ENCODE measurements at places on chromosomes 7 and 10.
A peak's percentile ranks its signal among the peaks of the same experiment; 100 is the strongest.

DNA sequence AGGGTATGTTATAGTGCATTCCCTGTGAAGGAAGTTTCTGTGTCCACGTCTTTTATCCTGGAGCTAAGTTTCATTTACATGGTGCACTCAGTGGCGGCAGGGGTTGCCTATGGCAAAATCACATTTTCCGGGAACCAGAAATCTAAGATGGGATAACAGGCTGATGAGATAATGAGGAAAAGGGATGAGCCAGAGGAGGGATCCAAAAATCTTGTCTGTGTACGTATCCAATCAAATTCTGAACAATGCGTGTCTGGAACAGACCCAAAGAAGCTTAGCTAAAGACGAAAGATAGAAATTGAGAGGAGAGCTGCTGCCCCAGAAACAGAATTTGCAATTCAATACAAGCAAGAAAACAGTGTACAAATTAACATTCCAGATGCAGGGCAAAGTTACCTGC is 16.1 kb downstream of the LANCL2 start:
- no peak for DNase-seq

DNA sequence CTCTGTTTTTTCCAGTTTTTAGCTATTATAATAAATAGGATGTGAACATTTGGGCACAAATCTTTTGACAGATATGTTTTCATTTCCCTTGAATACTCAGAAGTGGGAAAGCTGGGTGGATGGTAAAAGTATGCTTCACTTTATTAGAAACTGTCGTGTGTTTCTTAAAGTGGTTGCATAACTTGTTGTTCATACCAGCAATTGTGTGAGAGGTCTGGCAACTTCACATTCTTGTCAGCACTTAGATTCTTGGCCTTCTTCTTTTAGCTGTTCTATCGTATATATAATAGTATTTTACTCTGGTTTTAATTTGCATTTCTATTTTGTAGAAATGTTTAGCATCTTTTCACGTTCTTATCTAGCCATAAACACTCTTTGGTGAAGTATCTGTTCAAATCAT is 894.4 kb downstream of the KCNMA1 start:
- DNase-seq = no peak

DNA sequence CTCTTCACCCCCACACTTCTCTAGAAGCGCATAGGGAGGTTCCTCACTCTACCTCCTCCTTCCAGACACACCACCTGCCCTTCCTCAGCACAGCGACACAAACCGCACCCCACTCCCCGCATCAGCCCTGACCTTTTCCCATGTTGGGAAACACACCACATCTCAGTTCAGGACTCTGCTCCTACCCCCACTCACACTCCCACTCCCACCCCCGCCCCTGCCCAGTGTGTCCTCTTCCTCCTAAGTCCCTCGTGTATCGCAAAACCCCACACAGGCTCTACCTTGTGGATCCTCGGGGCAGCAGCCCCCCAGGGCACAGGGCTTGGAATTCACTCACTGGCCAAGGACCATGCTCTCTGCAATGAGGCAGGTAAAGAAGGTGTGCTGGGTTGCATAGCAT is 4.2 kb upstream of the AOC1 start:
- DNase-seq = no peak

- no peak for DNase-seq
These were observed 148.1 kb downstream of the SLC16A9 start for GRCh38 chr10:59561477-59562121.

DNA sequence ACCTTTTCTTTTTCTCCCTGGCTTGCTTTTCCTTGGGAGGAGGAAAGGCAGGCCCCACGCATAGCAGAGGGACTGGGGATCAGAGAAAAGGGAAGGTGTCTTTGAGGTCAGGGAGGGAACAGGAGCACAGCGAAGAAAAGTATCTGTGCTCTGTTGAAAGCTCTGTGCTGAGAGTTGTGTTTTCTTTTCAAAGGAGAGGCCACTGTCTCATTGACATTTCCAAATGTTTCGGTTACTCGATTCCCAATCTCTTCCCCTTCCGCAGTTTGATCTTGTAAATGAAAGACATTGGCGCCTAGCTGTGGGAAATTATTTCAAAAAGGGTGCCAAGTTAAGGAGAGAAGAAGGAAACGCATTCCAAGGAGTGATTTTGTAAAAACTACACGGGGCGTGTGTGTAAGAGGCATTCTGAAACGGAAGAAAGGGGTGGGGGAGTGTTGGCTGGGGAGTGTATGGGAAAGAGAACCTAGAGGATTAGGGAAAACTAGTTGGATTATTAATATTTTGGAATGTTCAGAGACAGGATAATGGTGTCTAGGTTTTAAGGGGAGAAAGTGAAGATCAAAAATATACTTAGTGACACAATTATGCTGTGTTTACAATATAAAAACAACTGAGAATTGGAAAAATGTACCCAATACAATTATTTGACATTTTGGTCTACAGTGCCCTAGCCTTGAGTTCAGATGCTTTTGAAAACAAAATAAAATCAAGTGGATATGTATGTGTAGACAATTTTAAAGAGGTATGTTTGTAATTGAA is 708 bp downstream of the KLHDC10 start:
- no peak for DNase-seq

DNA sequence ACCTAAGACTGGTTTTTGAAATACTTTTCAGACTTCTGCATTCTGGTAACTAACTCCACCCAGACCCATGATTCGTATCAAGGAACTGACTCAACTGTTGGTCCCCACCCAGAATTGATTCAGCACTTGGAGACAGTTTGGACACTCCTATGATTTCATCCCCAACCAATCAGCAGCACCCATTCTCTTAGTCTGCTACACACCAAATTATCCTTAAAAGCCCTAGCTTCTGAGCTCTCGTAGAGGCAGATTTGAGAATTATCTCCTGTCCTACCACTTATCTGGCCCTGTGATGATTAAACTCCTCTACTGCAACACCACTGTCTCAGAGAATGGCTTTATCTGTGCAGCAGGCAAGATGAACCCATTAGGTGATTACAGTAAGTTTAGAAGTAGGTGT is 7.7 kb upstream of the GSTO1 start:
- no peak for DNase-seq

DNA sequence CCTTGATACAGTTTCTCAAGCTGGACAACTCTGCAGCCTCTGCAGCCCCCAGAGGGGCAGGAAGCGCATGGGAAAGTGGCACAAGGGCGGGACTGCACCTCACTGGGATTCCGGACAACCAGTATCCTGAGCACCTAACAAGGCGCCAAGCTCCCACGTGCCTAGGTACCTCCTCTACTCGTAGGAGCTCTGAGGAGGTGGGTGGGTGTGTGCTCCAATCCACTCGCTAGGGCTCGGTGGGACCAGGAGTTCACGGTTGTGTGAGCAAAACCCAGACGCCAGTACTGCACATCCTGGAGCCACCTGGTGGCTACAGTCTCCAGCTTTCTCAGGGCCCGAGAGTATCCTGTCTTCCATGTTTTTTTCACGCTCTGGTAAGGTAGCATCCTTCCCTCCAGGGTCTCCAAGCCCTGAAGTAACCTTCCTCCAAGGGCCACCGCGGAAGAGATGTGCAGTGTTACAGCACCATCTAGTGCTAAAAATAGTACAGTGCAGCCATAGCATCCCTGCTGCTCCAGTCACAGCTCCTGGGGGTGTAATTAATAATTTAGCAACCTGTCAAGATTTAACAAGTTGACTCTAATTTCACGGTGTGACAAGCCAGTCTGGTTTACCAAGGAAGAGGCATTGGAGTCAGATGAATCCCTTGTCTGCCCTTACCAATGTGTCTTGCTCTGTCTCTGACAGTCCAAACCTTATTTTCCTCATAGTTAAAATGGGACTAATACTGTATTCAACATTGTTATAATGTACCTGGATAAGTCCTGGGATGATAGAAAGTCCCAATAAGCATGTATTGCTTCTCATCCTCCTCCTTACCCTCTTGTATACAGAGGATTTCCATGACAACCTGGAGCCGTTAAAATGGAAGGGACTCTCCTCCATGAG is 70.4 kb downstream of the HERPUD2 start:
- peak; percentile 17 for DNase-seq

DNA sequence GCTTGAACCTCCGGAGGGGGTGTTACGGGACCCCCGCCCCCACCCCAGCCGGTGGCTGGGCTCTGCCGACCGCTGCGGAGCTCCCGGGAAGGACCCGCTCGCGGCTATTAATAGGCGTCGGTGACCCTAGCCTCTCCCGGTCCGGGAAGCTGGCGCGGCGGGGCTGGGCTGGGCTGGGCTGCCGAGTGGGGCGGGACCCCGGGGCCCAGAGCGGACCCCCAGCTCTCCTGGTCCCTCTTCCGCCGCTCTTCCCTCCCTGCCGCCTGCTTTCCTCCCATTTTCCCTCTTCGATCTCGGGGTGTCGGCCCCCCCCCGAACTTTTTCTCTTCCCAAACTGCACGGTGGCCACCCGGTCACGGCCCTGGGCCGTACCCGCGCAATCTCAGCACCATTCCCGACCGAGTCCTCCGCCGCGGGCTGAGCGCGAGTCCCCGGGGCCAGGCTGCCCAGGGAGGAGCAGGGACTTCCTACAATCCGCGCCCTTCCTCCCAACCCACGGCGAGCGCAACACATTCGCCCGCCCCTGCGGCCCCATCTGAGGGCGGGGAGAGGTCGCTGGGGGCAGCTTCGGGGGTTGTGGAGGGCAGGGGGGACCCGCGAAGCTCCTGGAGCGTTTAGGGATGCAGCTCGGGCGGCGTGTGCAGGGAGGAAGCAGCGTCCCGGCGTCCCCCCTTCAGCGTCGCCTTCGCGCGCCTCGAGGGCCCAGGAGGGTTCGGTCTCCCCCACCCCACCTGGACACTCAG is 3.1 kb upstream of the ELFN1 start:
- DNase-seq = no peak

DNA sequence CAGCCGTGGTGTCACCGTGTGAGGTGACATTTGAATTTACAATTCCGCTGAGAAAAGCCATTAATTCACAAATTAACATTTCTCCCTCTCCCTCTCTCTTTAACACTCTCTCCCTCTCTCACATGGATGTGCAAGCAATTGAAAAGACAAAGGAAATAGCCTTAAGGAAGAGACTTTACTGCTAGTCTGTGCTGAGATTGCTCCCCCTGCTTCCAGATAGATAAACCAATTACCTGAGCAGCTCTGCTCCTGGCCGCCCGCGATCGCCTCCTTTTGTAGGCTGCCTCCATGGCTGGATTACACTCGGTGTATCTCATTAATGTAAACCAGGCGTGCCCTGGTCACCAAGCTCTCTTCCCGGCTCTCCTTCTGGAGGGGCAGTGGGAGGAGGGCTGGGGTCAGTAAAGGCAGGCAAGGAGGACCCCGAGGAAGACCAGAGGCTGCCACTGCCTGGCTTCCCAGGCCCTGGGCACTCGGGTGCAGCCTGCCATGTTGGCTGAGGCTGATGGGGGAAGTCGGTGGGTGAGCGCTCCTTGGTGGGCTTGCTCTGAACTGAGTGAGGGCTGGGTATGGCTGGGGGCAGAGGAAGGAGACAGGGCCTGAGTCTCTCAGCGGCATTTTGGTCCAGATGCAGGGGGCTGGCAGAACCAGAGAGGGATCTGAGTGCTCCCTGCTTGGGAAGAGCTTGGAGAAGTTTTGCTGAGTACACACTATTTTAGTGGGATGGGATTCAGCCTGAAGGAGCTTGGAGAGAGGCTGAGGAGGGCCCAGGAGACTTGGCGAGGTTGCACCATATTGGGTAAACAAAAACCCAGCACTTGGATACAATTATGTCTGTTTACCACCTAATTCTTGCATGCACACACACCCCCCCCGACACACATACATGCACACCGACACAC is 42.9 kb downstream of the PAX2 start:
- DNase-seq = no peak

DNA sequence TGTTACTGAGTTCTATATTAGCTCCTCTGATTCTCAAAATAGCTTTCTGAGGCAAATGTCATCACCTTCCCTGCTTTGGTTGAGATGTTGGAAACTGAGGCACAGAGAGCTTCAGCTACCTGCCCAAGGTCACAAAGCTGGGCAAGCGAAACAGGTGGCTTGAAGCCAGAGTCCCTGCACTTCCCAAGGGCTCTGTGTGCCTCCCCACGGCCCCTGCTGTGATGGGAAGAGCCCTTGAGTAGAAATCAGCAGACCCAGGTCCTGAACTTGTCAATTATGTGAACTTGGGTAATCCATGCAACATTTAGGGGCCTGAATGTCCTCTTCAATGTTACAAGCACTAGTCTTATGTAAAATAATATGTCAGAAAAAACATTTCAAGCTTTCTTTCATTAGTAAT is 327.3 kb upstream of the PODXL start:
- DNase-seq = no peak

DNA sequence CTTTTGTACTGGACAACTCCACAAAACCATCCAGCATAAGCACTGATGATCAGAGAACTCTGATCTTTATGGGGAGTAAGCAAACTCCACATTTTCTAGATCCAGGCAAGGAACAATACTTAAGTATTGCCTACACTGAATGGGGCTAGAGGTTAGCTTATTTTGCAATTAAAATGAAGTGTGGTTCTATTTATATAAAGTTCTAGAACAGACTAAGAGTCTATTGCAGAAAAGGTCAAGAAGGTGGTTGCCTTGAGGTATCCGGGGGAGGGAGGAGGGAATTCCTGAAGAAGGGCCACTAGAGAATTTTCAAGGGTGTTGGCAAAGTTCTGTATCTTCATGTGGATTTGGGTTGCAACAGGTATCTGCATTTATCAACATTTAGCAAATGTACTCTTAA is 477.9 kb downstream of the PLXNA4 start:
- DNase-seq = no peak

GRCh38 chr7:77402818-77403217 is 13.3 kb downstream of the GSAP start:
- no peak for DNase-seq

- DNase-seq = no peak
These were observed 15.9 kb upstream of the CHST15 start for GRCh38 chr10:124109261-124109660.

DNA sequence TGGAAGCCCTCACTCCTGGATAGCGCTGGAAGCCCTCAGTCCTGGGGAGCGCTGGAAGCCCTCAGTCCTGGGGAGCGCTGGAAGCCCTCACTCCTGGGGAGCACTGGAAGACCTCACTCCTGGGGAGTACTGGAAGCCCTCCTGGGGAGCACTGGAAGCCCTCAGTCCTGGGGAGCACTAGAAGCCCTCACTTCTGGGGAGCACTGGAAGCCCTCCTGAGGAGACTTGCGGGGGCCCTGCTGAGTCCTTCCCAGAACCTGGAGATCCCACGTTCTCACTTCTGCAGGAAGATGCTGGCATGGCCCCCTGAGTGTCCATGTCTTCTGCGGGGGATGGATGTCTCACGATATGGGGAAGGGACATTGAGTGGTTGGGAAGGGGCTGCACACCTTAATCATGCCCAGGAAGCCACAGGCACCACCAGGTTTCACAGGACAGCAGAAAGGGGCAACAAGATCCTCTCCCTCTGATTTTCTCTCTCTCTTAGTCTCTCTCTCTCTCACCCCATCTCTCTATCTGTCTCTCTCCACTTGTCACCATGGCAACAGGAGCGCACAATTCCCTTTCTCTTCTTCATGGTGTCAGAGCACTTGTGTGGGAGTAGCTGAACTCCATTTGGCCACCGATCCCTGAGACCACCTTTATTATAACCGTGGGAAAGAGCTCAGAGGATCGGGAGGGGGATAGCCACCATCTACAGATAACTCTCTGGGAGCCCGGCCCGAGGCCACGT is 267.0 kb downstream of the TCERG1L start:
- DNase-seq = no peak
